ENCODE measurements at places on chromosomes 13 and 19. TPM values are rescaled to one million over a fixed set of nuclear protein-coding genes. Genes with fewer than 3 reads are reported as not detected.

DNA sequence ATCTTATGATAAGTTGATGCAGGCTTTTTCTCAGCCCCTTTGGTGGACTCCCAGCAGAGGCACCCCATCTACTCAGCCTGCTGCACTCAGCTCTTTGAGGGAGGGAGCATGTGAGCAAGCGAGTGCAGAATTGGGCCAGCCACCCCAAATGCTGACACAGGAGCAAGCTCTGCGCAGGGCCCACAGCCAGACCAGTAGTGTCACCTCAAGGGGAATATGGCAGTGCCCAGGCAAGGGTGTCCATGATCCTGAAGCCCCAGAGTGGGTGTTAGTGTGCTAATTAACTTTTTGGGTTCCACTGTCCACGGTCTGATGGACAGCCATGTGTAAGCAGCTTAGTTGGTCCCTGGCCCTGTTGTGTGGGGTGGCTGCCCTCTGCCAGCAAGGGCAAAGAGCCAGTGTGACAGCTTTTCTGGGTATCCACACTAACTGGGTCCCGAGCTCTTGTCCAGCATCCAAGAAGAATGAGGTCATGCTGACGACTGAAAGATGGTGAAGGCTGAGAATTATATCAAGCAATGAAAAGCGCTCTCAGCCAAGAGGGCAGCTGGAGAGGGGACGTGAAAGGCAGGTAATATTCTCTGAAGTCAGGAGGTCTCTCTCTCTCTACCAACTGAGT, 898.3 kb upstream of the PCDH9 start:
- no peak for DNase-seq
- H3K27me3 ChIP-seq = no peaks in the 10 kb centered on the region
- H3K27ac ChIP-seq = no peak overlapping the region
- H3K4me3 ChIP-seq = no peak overlapping the region
- no peaks in the 10 kb centered on the region for H3K36me3 ChIP-seq

GRCh38 chr13:42367831-42368230, 95.9 kb downstream of the AKAP11 start:
- no peak for DNase-seq
- peaks cover 11% of the 10 kb centered on the region for H3K4me1 ChIP-seq
- H3K4me3 ChIP-seq = no peak overlapping the region
- H3K27ac ChIP-seq = no peak overlapping the region
- H3K36me3 ChIP-seq = no peaks in the 10 kb centered on the region

GRCh38 chr13:49444524-49445395, 686 bp downstream of the SETDB2 start:
- H3K36me3 ChIP-seq = no peaks in the 10 kb centered on the region
- H3K4me3 ChIP-seq = peak overlapping the region; percentile 90
- peaks cover 18% of the 10 kb centered on the region for H3K4me1 ChIP-seq
- peak; percentile 47 for DNase-seq

DNA sequence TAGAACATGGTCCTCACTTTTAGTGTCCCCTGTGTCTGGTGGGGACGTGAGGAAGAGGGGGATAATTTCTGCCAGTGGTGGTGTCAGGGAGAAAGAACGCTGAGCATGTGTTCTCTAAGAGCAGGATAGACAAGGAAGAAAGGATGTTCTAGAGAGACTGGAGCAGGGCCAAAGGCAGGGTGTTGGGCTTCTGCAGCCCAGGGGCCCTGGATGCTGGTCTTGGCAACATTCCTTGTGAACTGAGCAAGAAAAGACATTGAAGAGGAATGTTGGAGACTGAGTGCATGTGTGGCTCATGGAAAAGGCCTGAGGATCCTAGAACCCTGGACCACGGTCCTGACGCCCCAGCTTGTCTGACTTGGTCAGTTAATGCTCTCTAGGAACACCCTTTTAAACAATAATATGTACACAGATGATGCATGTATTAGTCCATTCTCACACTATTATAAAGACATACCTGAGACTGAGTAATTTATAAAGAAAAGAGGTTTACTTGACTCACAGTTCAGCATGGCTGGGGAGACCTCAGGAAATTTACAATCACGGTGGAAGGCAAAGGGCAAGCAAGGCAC, 33.6 kb upstream of the SLC10A2 start:
- no peak overlapping the region for H3K27ac ChIP-seq
- H3K4me3 ChIP-seq = no peak overlapping the region
- no peaks in the 10 kb centered on the region for H3K4me1 ChIP-seq
- H3K27me3 ChIP-seq = no peaks in the 10 kb centered on the region
- no peaks in the 10 kb centered on the region for H3K36me3 ChIP-seq

DNA sequence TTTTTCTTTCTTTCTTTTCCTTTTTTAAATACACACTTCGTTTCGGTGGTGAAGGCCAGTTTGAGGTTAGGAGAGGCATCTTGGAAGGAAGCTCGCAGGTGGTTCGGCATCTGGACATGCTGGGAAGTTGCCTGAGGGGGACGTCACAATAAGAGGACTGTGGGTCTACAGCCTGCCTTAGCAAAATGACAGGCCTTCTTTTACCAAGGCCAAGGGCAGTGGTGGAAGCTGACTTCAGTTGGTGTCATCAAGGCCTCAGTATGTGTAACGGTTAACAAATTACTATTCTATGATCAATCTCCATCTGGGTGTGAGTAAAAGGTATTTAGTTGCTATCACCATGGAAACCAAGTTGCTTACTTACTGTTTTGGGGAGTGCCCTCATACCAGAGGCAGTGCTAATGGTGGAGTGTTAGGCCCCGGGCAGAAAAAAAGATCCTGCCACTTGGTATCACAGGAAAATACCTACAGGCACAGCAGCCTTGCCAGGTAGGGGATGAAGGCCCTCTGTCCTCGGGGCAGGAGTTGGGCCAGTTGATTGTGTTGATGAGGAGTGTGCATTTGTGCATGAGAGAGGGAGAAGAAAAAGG, 10.3 kb downstream of the ACTN4 start:
- H3K36me3 ChIP-seq = peaks cover 5% of the 10 kb centered on the region
- no peak for DNase-seq
- peak overlapping the region; percentile 7 for H3K27ac ChIP-seq
- peaks cover 9% of the 10 kb centered on the region for H3K27me3 ChIP-seq
- H3K4me1 ChIP-seq = peaks cover 30% of the 10 kb centered on the region
- no peak overlapping the region for H3K4me3 ChIP-seq

GRCh38 chr13:97369261-97369893, 64.6 kb upstream of the RAP2A start:
- no peaks in the 10 kb centered on the region for H3K27me3 ChIP-seq
- no peak for DNase-seq
- peak overlapping the region; percentile 41 for H3K4me3 ChIP-seq
- peaks cover 11% of the 10 kb centered on the region for H3K36me3 ChIP-seq
- H3K4me1 ChIP-seq = no peaks in the 10 kb centered on the region
- H3K27ac ChIP-seq = peak overlapping the region; percentile 55

DNA sequence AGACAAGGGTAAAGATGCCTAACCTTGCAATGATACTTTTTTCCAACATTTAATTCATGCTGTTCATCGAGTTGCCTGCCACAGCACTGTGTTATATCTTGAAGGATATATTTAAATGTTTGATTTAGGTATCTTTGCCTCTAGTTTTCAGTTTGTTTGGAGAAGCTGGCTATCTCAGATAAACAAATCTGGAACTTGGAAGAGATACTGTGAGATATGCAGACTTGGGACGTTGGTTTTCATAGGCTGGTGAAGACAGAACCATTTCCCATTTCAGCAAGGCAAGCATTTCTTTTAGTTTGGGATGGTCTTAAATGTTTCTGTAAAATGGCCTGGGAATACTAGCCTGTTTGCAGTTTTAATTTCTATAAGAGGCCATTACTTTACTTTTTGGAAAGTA, 3.3 kb downstream of the RNASEH2B start:
- H3K36me3 ChIP-seq = no peaks in the 10 kb centered on the region
- DNase-seq = no peak
- H3K4me3 ChIP-seq = no peak overlapping the region
- no peak overlapping the region for H3K27ac ChIP-seq
- no peaks in the 10 kb centered on the region for H3K27me3 ChIP-seq

DNA sequence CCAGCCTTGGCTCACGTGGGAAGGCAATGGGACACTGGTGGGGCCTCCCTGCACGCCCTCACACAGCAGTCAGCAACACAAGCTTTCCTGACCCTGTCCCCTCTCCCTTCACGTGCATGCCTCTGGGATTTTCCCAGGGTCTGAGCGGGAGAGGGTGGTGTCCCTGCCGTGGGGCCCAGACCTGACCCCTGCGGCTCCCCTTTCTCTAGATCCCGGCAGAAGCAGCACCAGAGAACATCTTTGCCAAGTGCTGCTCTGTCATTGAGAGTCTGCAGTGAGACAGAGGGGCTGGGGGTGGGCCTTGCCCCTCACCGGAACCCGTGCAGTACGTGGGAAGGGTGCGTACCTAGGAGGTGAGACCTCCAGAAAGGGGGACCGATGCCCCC, 12.6 kb downstream of the KHSRP start:
- no peak overlapping the region for H3K4me3 ChIP-seq
- H3K27me3 ChIP-seq = no peaks in the 10 kb centered on the region
- no peaks in the 10 kb centered on the region for H3K4me1 ChIP-seq
- no peak for DNase-seq

GRCh38 chr13:42569576-42570344, 4.2 kb upstream of the TNFSF11 start:
- H3K36me3 ChIP-seq = no peaks in the 10 kb centered on the region
- no peak overlapping the region for H3K4me3 ChIP-seq
- DNase-seq = no peak

DNA sequence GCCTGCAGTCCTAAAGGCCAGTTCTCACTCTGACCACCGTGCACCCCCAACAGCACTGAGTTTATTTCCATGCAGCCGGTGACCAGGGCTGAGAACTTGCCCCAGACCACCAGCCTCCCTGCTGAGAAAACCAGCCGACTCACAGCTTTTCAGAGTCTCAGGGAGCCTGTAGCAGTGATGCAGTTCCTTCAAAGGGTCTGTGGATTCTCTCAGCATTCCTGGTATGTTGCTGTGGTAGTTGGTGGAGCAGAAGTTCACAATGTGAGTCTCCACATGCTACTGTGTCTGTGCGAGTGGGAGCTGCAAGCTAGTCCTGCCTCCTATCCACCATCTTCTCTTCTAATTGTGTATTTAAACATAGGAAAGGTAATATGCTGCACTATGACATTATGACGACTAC, 254.9 kb upstream of the KLF12 start:
- no peaks in the 10 kb centered on the region for H3K4me1 ChIP-seq
- H3K27ac ChIP-seq = no peak overlapping the region
- DNase-seq = no peak
- H3K36me3 ChIP-seq = no peaks in the 10 kb centered on the region

- H3K27me3 ChIP-seq = peaks cover 76% of the 10 kb centered on the region
- H3K27ac ChIP-seq = peak overlapping the region; percentile 10
- H3K4me3 ChIP-seq = peak overlapping the region; percentile 1
- no peaks in the 10 kb centered on the region for H3K4me1 ChIP-seq
- DNase-seq = peak; percentile 21
These were observed 9.4 kb downstream of the C19orf81 start for GRCh38 chr19:50658441-50659317.

DNA sequence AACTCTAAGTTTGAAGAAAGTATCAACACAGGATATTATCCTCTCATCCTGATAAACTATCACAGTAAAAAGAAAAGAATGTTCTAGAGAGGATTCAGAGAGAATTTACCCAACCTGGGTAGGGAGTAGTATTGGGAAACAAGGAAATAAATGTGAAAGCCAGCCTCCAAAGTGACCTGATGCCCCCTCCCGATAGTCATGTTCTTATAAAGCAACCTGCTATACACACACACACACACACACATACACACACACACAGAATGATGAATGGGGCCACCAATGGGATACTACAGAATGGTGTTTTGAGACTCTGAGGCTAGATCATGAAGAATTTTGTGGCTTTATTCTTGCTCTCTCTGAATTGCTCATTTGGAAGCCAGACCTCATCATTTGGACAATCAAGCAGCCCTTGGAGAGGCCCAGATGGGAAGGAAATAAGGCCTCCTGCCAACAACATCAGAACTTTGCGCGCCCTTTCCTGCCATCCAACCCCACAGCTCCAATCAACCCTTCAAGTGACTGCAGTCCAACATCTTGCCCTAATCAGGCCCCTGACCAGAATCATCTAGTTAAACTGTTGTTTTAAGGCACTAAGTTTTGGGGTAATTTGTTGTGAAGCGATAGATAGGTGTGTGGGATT, 807.9 kb upstream of the ARGLU1 start:
- H3K36me3 ChIP-seq = no peaks in the 10 kb centered on the region
- no peak overlapping the region for H3K4me3 ChIP-seq
- DNase-seq = no peak
- no peaks in the 10 kb centered on the region for H3K27me3 ChIP-seq
- H3K27ac ChIP-seq = no peak overlapping the region

- peaks cover 16% of the 10 kb centered on the region for H3K36me3 ChIP-seq
- no peak overlapping the region for H3K4me3 ChIP-seq
- DNase-seq = no peak
- H3K27ac ChIP-seq = no peak overlapping the region
These were observed 4.4 kb downstream of the FTL start for GRCh38 chr19:48969276-48970138.

DNA sequence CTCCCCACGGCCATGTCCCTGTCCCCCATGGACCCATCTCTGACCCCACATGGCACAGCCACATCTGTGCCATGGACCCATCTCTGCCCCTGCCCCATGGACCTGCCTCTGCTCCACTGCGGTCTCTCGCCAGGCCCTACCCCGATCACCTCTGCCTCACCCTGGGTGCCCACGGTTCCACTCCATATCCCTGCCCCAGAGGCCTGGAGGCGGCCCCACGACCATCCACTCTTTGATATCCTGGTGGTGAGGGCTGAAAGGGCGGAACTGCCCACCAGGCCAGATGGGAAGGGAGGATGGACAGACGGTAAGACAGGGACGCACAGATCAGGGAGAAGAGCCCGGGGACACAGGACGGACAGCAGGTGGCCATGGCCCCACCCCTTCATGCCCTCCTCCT, 327 bp downstream of the PTGER1 start:
- H3K27me3 ChIP-seq = peaks cover 45% of the 10 kb centered on the region
- no peak overlapping the region for H3K27ac ChIP-seq
- peaks cover 19% of the 10 kb centered on the region for H3K36me3 ChIP-seq
- no peak for DNase-seq
- H3K4me1 ChIP-seq = peaks cover 3% of the 10 kb centered on the region

- H3K36me3 ChIP-seq = peaks cover 9% of the 10 kb centered on the region
- H3K4me3 ChIP-seq = no peak overlapping the region
- no peak for DNase-seq
- H3K27me3 ChIP-seq = no peaks in the 10 kb centered on the region
- H3K4me1 ChIP-seq = peaks cover 17% of the 10 kb centered on the region
These were observed 47.0 kb downstream of the GATAD2A start for GRCh38 chr19:19452243-19453124.

GRCh38 chr13:22278336-22278929, 607.6 kb downstream of the FGF9 start:
- no peak overlapping the region for H3K27ac ChIP-seq
- H3K4me3 ChIP-seq = no peak overlapping the region
- H3K36me3 ChIP-seq = no peaks in the 10 kb centered on the region
- no peaks in the 10 kb centered on the region for H3K4me1 ChIP-seq
- DNase-seq = peak; percentile 39

- H3K36me3 ChIP-seq = no peaks in the 10 kb centered on the region
- no peak overlapping the region for H3K27ac ChIP-seq
- H3K4me1 ChIP-seq = no peaks in the 10 kb centered on the region
- H3K4me3 ChIP-seq = no peak overlapping the region
- H3K27me3 ChIP-seq = peaks cover 3% of the 10 kb centered on the region
These were observed 308.5 kb upstream of the TMTC4 start for GRCh38 chr13:100983111-100983510.

- no peak for DNase-seq
- no peaks in the 10 kb centered on the region for H3K4me1 ChIP-seq
- no peak overlapping the region for H3K4me3 ChIP-seq
- no peak overlapping the region for H3K27ac ChIP-seq
- H3K36me3 ChIP-seq = no peaks in the 10 kb centered on the region
- H3K27me3 ChIP-seq = no peaks in the 10 kb centered on the region
These were observed 86.2 kb upstream of the MBNL2 start for GRCh38 chr13:97135883-97136282.

OR4F17 gene
- not detected for total RNA-seq

CEACAM7 gene
- total RNA-seq = not detected

WDR87 gene
- total RNA-seq = not detected

ZNF549 gene
- 16.0 TPM for total RNA-seq

EMC10 gene
- 96.7 TPM for total RNA-seq

ZNF667 gene
- 1.6 TPM for total RNA-seq

KLK14 gene
- 0.76 TPM for total RNA-seq

F10 gene
- not detected for total RNA-seq

C19orf18 gene
- total RNA-seq = 0.70 TPM
